ENCODE measurements at places on chromosomes 12 and 14.

DNA sequence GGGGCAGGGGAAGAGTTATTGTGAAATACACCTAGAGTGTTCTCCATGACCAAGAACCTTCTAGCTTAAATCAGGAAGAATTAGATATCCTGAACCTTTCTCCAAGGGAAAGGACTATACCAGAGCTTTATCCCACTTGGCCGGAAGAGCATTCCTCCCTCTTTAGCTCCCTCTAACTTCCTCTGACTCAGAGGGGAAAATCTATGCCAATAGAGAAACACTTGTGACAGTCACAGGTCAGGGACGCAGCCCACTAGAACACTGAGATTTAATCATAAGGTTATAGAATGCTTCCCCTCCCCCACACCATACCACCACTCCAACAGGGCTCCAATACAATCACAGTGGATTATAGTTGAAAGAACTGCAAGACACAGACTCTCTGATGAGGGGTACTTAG, 55.4 kb upstream of the RFX4 start:
- no peak for DNase-seq

- DNase-seq = no peak
These were observed 161.0 kb downstream of the RBM19 start for GRCh38 chr12:113804961-113805600.

DNA sequence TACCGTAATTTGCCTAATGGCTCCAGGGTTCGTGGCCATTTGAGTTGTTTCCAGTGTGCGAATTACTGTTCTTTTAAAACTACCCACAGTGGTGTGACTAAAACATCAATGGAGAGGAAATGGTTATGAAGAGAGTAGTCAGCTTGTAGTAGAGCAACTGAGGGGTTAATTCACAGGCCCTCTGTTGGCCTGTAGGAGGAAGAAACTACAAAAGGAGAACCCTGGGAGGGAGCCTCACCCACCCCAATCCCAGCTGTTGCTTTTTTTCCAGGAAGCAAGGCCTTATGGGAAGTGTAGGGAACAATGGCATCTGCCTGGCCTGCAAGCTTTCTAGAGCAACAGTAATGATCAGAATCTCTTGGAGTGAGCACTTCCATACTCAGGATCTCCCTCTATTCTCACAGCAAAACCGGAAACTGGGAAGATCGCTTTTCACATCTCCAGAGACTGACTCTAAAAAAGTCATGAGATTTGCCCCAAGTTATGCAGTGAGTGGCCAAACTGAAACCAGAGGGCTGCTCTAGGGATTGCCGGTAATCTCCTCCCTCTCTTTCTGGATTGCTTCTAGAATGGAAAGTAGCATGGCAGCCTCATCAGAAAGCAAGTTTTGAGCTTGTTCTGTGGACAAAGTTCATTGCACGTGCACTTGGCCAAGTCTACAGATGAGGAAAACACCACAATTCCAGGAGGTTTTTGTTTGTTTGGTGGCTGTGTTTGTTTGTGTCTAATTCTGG, 125.3 kb upstream of the PWP1 start:
- no peak for DNase-seq

- no peak for DNase-seq
These were observed 249.4 kb upstream of the HMGA2 start for GRCh38 chr12:65574867-65575266.

DNA sequence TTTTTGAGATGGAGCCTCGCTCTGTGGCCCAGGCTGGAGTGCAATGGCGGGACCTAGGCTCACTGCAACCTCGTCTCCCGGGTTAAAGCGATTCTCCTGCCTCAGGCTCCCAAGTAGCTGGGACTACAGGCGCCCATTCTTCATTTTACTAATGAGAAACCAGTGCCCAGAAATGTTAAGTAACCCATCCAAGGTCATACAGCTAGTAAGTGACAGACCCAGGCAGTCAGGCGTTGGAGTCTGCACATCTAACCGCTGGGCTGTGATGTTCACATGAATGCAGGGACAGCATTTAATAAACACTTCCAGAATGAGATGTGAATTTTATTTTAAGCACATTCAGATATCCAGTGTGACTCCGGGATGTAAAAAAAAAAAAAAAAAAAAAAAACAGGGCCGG, 1.3 kb upstream of the TRIP11 start:
- DNase-seq = no peak

DNA sequence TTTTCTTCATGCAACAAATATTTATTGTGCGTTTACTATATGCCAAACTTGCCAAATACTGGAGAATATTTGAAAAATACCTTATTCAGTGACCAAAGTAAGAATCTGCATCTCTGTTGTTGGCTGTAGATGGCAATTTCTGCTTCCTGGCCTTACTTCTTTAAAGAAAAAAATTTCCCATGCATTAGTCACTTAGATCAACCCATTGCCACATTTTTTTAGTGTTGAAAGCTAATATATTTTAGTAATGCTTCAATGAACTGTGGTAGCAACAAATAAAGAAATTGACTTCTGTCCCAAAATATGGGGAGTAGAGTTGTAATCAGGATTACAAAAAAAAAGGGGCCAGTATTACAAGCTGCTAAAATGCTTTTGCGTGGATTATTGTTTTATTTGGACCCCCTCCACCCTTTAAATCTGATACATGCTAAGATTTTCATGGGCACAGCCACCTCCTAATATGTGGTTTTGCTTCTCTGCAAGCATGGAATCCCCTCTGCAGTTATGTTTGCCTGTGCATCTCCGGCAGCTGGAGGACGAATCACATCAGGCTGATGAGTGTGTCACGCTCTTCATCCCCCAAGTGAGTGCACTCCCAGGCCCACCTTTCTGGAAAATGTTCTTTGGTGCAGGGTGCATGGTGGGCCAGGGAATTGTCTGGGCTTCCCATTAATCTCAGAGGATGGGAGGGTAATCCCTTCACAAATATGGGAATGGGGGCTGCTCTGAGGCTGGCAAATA, 38.1 kb upstream of the PTCSC3 start:
- no peak for DNase-seq

- DNase-seq = no peak
These were observed 184.0 kb downstream of the SRGAP1 start for GRCh38 chr12:64028541-64028940.

GRCh38 chr14:52400846-52401245, 86.7 kb downstream of the PTGER2 start:
- DNase-seq = no peak

DNA sequence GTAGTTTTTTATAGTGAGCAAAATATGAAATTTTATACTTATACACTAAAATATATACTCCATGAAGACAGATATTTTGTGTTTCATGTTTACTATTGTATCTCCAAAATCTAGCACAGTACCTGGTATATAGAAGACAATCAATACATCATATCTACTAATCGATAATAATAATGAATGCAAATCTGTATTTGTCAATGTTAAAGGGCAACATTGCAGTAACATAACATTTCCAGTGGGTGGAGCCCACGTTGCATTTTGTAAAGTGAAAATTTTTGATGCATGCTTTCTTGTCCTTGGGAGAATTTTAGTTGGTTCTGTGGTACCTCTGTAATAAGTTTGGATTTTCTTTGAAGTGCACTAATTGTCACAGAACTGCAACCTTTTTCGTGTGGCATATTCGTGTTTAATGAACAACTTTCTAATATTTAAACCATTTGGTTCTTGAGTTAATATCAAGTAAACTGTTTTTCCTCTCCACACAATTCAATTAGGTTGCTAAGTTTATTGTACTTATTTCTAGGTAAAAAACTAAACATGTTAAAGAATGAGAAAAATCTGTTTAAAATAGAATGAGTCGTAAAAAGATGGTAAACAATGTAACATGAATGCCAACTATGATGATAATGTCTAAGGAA, 47.4 kb downstream of the AVPR1A start:
- DNase-seq = no peak

GRCh38 chr14:21820631-21821030, 147.0 kb upstream of the OR4E1 start:
- no peak for DNase-seq

GRCh38 chr12:79657136-79657535, 33.6 kb downstream of the PAWR start:
- no peak for DNase-seq

- DNase-seq = peak; percentile 13
These were observed 873 bp downstream of the PLXNC1 start for GRCh38 chr12:94149119-94149780.

DNA sequence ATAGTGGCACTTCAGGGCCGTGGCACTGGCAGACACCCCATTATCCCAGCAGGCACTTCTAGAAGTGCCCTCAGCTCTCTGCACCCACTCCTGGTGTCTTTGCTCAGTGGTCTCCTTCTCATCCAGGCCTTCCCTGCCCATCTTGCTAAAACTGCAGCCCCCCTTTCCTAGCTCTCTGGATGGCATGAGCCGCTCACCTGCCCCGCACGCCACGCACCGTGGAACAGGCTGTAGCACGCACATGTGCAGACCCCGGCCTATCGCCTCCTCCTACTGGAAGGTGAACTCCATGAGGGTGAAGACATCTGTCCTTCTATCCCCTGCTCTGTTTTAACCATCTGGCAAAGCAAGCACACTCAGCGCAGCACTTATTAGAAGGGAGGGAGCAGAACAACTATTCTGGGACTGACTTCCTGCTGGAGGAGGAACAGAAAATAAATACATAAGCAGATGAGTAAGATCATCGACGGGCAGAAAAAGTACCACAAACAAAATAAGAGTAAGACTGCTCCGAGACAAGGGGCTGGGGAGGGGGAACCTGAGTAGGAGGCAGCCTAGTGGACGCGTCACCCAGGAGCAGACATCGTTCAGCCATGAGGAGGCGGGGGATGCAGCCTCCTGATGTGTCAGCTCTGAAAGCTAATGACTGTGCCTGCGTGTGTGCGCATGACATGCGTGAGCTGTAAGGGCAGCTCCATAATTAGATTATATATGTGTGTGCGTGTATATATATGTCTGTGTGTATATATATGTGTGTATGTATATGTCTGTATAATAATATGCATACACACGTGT, 7.8 kb upstream of the FZD10 start:
- no peak for DNase-seq

DNA sequence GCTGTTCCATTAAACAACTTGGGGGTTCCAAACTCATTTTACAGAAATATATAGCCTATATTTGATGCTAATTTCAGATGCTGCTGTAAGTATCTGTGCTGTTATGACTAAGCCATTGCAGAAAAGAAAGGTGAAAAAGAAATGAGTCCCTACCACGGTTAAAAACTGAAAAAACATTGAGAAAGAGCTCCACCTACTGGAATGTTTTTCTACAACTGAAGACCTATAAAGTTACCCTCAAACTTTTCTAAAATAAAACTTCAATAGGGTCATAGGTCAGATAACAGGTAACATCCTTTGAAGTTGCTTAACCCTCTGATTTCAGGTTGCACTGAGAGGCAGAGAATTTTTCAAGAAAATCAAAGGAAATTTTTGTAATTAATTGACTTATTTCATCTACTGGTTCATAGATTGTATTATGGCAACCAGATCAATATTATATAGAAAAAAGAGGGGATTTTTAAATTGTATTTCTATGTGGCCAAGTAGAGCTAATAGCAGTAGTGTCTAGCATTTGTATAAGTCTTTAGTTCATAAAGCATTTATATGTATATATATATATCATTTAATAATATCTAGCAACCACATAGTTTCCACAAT, 279.9 kb downstream of the RPS29 start:
- DNase-seq = no peak

GRCh38 chr12:11706509-11707379, 57.3 kb downstream of the ETV6 start:
- DNase-seq = no peak

DNA sequence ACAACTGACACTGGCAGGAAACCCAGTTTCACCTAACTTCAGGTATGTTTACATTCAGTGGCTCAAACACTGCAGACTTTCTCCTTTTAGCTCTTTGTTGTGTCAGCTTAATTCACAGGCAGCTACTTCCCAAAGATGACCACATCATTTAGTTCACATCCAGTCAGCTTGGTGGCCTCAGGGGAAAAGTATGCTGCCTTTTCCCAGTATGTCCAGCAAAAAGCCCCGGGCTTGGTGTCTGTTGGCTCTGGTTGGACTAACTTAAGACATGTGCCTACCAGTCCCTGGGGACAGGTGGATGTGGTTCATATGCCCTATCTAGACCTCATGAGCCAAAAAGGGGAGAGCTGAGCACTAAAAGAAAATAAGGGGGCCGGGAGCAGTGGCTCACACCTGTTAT, 56.4 kb downstream of the GOLGA5 start:
- no peak for DNase-seq

DNA sequence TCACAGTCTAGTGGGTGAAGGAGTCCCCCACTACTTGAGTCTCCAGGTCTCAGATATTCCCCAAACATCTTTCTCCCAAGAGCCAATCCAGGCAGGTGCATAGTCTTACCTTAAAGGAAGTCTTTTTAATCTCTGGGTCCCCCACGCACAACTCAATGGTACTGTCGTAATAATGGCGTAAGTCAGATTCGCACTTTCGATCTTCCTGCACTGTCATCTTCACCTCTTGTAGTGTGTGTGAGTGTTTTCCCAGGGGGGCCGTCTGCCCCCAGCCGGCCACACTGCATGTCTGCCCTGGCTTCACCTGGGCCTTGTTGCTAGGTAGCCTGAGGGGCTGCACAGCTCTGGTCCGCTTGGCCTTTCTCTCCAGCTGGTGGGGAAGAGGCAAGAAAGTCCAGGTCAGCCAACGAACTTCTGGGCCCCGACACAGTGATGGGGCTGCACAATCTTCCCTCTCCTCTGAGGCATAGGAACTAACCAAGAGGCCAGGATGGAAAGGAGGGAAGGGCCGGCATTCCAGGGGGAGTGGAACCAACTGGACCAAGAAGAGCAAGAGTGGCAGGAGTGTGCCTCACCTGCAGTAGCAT, 2.1 kb downstream of the GZMB start:
- DNase-seq = no peak

GRCh38 chr12:124809878-124810277, 53.8 kb downstream of the SCARB1 start:
- no peak for DNase-seq

- no peak for DNase-seq
These were observed 73.8 kb upstream of the ARID2 start for GRCh38 chr12:45655743-45656142.

DNA sequence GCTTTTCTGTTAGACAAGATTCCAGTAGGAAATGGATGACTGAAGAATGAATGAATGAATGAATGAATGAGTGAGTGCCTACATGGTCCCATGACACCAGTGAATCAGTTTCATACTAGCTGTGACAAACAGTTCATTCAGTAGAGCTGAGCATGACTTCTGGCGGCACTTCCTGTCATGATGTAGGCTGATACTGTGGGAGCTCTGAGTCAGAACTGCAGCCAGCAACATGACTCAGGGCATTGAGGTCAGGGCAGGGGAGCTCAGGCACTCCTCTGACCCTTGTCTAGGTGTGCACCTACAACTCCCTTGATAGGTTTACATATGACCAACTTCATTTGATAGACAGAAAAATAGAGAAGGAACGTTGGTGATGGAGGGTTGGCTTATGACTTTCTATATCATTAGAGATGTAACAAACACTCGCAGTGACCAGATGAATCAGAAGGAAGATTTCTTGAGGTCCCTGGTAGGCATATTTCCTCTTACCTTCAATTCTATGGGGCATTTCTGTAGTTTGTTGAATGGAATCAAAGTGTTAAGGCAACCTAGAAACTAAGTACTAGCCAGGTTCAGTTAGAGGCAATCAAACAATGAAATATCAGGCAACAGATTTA, 139.3 kb upstream of the ARHGAP5 start:
- DNase-seq = no peak

GRCh38 chr14:99716091-99716849, 32.2 kb downstream of the CYP46A1 start:
- DNase-seq = no peak

All from stimulated activated CD8-positive, alpha-beta memory T cell treated with anti-CD3 and anti-CD28 coated beads, Interleukin-4, amount 100 ng/mL, for 1 hour (primary cell).